ENCODE measurements at places on chromosomes 12 and 14.

DNA sequence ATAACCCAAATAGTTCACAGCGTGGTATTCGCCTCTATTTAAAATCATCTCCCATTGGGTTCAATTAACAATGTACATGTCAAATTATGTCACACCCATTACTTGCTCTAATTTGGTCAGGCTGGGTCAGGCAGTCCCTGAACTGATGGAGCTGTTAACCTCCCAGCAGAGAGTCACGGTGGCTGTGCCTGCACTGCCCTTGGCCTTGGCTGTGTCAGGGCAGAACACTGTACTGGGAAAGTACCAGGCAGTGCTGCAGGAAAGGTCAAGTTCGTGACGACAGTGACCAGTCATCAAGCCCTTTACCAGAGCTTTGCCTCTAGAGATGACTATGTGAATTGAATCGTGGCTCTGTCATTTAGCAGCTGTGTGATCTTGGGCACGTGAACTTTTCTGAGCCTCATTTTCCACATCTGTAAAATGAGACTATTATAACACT is 100.0 kb downstream of the ARF6 start:
- DNase-seq = no peak

DNA sequence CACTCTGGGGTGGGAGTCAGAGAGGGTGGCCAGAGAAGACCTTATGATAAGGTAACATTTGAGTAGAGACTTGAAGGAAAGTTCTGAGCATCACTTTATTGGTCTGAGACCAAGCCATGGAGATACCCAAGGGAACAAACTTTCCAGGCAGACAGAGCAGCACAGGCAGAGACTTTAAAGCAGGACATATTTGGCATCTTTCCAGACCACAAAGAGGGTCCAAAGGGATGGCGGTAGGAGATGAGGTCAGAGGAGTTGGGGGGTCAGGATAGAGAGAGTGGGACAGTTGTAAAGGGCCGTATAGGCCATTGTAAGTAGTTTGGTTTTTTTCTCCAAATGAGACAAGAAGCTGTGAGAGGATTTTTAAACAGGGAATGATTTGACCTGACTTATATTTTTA is 344.4 kb downstream of the SEC23A start:
- no peak for DNase-seq

DNA sequence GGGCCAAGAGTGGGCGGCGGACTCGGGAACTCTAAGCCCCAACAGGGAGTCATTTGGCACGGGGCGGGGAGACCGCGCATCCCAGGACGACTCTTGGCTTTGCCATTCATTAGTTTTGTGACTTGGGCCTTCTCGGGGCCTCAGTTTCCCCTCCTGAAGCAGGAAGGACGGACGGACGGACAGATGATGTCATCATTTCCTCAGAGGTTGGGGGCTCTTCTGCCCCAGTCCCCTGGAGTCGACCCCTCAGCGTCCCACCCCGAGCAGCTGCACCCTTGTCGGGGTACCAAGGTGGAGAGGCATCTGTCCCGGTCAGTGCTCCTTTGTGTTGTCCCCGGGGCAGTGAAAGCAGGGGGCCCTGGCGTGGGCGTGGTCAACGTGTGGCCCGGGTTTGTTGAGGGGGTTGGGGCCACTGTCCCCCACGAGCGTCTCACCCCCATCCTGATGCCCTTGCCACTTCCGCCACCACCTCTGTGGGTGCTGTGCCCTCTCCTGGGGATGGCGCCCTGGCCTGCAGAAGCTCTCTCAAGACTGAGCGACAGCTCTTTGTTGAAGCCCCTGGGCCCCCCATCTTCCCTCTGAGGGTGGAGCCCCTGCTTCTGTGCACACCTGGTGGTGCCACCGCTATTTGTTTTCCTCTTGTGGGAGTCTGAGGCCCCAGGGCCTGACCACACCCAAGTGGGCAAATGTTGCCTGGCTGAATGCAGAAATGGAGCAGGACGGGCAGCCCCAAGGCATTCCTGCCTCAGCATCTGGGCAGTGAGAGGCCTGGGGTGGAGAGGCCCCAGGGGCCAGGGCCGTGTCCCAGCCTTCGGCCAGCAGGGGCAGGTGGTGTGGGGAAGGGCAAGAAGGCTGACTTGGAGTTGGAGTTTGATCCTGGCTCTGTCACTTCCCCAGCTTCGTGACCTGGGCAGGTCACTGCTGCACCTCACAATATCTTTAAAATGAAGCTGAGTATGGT is 896 bp downstream of the HHIPL1 start:
- DNase-seq = no peak

GRCh38 chr14:97319691-97320090 is 522.5 kb downstream of the VRK1 start:
- no peak for DNase-seq

GRCh38 chr12:131901431-131902331 is 7.3 kb downstream of the ULK1 start:
- no peak for DNase-seq

- no peak for DNase-seq
Measured at GRCh38 chr12:108457734-108458361, 57.2 kb upstream of the FICD start.

GRCh38 chr12:41073633-41074472 is 114.3 kb upstream of the PDZRN4 start:
- DNase-seq = no peak

DNA sequence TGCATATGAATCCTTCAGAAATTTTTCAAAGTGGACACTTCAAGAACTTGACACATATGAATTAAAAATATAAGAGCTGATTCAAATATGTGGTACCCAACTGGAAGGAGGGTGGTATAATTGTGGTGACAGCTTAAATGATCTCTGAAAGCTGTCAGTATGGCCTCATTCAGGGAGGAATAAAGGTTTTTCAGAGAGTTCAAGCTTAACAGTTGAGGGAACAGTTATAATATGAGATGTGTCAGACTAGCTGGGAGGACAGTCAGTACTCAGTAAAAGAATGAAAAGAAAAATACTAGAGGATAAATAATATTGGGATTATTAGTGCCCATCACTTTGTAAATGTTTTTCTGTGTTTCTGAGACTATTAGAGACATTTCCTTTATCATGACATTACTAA is 277.5 kb downstream of the RASSF9 start:
- no peak for DNase-seq

DNA sequence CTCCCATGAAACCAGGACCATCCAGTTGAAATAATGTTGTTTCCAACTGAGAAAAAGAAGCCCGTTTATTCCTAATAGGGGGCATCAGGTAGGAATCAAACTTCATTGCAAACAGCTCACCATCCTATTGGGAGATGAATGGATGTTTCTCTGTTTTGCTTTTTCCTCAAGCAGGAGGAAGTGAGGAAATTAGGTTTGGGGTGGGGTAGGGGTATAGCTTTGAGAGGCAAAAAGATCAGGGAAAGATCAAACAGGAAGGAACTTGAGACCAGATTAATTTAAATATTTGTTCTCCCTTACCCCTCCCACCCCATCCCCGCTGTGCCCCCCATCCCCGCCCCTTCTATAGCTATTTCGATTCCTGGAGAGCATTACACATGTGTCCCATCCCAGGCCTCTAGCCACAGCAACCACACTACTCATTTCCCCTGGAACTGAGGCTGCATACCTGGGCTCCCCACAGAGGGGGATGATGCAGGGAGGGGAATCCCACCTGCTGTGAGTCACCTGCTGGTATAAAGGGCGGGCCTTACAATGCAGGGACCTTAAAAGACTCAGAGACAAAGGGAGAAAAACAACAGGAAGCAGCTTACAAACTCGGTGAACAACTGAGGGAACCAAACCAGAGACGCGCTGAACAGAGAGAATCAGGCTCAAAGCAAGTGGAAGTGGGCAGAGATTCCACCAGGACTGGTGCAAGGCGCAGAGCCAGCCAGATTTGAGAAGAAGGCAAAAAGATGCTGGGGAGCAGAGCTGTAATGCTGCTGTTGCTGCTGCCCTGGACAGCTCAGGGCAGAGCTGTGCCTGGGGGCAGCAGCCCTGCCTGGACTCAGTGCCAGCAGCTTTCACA is at the start of gene IL23A:
IL23A (plus strand) TSS at position 577 of the 850 bp plus-strand sequence; CDS start at position 738, 161 bp downstream.
- peak; percentile 56 for DNase-seq

DNA sequence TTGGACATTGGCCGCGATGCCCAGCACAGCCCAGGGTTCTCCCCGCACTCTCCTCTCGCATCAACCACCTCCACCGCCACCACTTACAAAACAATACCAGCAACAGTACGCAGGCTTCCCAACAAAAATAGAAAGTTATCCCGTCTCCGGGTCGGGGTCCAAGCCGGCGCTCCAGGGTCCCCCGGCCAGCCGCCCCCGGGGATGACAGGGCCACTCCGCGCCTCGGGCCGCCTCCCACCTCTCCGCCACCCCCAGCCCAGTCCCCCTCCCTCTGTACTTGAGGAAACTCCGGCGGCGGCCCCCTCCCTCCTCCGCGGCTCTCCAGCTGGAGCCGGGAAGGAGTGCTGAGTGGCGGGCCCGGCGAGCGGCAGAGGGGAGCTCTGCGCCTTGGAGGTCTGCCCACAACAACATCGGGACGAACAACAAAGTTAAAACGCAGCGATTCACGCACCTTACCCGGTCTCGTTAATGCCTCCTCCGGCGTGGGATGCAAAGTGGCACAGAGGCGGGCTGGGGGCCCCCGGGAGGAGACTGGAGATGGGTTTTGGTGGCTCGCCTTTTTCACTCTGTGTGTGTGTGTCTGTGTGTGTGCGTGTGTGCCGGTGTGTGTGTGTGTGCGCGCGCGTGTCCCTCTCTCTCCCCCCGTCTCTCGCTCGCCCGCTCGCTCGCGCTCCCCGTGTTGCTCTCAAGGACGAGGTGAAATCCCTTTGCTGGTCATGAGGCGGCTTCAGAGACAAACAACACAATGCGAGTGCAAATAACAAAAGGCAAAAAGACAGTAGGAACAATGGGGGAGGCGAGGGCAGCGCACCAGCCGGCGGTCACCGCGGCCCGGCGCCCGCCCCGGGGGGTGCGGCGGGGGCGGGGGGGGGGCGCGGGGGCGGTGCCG is 386.8 kb downstream of the BCAT1 start:
- DNase-seq = no peak

DNA sequence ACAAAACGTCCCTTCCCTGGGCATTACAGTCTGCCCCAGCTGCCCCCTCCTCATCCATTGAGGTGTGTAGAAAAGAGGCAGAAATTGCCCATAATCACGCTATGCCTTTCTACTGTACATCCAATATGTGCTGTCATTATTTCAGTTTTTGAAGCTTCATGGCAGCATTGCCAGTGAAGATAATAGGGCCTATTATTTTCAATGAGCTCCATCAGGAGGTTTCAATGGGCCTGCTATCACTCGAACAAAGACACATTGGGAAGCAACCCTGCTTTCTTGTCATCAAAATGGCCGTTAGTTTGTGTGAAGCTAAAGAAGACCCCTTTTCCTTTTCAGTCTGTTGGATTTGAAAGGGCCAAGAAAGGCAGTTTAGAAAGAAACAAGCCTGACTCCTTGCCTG is 653.8 kb downstream of the NOVA1 start:
- no peak for DNase-seq

DNA sequence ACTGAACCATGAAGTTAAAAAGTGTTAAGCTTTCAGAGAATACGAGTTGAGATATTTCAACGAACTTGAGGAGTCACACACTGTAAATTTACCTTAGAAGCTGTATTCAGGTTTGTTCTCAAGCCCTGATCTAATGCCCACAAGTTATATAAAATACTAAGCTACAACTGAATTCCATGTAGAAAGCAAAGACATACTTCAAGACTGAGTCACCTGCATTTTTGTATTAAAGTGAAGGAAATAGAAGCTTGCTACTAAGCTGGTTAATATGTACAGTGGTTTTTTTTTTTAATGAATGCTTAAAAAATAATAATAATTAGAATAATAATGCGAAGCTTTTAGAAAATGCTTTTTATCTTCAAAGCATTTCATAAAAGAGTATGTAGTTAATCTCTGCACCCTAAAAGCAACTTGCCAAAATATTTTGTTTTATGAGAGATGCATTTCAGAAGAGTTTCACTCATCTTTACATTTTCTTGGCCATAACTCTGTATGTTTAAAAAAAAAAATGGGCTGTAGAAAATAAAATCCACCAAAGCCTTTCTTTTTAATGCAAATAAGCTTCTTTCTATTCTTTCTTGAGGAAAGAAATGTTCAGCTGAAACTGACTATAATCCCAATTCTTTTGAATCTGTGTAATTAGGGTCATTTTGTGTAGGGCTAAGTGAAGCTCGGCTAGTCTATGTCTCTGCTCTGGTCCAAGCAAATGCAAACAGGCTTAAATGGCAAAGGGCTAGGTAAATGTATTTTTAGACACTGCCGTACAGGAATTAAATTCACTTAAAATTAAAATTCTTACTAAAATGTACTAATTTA is 1047.5 kb upstream of the FLRT2 start:
- DNase-seq = no peak

- no peak for DNase-seq
Measured at GRCh38 chr12:1604464-1604863, 10.1 kb upstream of the FBXL14 start.

DNA sequence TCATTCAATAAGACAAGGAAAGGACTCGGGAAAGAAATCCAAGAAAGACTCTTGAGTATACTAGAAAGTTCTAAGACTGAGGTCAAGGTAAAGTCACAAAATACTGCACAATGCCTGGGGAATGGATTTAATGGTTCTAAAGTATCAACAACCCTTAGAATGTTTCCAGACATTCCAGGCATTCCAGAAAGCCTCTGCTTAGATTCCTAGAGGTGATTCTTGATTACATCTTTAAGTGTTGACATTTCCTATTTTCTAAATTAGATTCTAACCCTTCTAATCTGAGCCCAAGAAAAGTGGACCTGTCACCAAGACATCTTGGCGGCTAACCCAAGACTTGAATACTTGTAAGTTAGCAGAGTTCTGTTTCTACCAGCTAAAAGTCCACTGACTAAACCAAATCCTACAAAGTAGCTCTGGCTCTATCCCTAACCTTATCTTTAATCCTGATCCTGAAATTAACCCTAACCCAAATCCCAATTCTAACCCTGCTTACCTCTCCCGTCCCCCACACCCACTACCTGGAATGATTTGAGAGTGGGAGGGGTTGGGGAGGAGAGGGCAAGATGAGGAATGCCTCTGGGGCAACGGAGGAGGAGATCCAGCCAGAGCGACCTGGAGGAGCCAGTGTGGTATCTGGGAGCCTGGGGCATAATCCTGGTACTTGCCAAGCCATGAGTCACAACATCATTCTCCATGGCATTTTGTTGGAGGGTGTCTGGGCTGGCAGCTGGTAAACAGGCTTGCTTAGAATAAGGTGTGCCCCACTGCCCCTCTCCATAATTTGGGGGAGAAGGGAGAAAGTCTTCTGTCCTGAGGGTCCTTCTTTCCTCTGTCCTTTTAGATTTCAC is 93.4 kb upstream of the HOXC13 start:
- DNase-seq = no peak

DNA sequence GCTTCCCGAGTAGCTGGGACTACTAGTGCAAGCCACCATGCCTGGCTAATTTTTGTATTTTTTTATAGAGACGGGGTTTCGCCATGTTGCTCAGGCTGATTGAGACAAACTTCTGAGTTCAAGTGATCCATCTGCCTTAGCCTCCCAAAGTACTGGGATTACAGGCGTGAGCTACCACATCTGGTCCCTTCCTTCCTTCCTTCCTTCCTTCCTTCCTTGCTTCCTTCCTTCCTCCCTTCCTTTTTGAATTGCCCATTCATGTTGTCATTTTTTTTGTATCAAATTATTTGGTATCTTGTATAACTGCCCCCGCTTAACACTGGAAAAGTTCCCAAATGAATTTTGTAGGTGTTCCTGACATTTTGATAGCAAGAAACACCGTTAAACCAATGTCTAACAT is 11.7 kb downstream of the RAD9B start:
- DNase-seq = no peak
